ENCODE measurements at places on chromosomes 16 and 17. TPM values are rescaled to one million over a fixed set of nuclear protein-coding genes. Genes with fewer than 3 reads are reported as not detected.
A peak's percentile ranks its signal among the peaks of the same experiment; 100 is the strongest.

The KRT33B gene
- not detected for total RNA-seq

The AKAP1 gene
- 27.7 TPM for total RNA-seq

The SNX11 gene
- total RNA-seq, result 9.8 TPM

The SMIM5 gene
- total RNA-seq, result under 0.01 TPM

The CTRL gene
- total RNA-seq, result 2.0 TPM

The CCDC137 gene
- total RNA-seq, result 6.1 TPM

The C16orf46 gene
- 0.41 TPM for total RNA-seq

The ST6GALNAC2 gene
- not detected for total RNA-seq

The EVPL gene
- not detected for total RNA-seq

The HSPB9 gene
- total RNA-seq, result under 0.01 TPM

The WNT9B gene
- not detected for total RNA-seq

DNA sequence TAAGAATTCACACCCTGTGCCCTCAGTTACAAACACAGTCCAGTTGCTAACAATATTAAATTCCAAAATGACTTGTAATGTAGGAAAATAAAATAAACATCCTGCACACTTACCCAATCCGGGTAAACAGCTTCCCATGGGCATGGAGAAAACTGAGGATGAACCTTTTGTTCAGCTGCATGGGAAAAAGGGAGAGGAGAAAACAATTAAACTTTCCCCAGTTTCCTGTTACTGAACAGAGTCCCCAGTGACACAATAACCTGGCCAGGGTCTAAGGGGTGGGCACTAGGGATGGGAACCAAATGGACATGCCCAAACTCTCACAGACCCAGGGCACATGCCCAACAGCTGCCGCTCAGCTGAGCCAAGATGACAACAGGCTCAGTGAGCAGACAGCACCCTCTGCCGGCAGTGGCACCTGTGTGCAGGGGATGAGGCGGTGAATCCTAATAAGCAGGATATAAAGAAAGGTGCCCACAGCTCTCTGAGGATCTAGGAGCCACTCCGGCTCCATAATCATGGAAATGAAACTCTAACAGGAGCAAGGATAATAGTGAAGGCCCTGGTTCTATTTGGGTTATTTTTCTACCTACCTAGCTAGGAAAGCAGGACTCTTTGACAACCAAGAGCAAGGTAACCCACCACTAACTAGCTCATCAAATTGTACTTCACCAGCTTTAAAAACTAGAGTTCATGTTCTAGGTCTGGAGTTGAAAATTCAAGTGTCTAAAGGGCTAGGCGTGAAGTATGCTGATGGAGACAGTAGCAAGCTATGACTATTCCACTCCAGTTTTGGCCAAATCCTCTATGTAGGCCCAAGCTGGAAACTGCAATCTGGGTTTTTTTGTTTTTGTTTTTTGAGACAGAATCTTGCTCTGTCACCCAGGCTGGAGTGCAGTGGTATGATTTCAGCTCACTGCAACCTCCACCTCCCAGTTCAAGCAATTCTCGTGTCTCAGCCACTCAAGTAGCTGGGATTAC, 58.8 kb downstream of the SMG6 start:
- DNase-seq, result peak; percentile 81

- no peak for DNase-seq
These were observed 8.3 kb upstream of the HEATR6 start for GRCh38 chr17:60086818-60087591.

DNA sequence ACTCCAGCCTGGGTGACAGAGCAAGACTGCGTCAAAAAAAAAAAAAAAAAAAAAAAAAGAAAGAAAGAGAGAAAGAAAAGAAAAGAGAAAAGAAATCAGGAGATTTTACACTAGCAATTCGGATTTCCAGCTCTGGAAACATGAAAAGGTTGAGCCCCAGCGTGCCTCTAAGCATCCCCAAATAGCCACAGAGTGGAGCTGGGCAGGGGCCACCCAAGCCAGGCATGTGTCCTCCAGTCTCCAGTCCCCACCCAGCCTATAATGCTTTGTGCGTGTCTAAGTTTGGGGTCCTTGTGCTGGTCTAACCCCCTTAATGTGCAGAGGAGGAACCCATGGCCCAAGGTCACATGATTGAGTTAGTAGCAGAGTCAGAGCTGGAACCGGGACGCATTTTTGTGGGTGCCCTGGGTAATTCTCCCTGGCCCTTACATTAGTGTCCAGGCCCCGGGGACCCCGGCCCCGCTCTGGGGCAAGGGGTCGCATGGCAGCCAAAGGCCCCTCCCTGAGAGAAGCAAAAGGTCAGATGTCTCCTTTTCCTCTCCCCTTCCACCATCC, 19.9 kb downstream of the ADAM11 start:
- DNase-seq, result no peak

DNA sequence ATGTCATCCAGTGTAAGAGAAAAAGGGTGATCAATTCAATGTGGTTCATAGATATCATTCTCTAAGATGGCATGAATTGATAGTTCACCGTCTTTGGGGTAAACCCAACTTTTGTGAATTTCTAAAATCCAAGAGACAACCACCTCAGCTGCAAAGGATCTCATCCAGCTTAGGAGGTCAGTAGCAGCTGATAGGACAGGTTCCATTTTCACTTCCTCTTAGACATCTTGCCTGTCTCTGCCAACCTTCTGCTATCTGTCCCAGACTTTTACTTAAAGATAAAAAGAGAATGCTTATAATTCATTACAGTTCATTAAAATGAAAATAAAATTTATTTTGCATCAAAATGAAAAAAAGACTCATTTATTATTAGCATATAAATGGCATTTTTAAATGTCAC, 468.2 kb downstream of the XYLT1 start:
- DNase-seq, result no peak

GRCh38 chr16:67613808-67614207, 31.1 kb upstream of the CARMIL2 start:
- DNase-seq, result no peak

- no peak for DNase-seq
These were observed 12.0 kb downstream of the USP36 start for GRCh38 chr17:78828470-78829185.

DNA sequence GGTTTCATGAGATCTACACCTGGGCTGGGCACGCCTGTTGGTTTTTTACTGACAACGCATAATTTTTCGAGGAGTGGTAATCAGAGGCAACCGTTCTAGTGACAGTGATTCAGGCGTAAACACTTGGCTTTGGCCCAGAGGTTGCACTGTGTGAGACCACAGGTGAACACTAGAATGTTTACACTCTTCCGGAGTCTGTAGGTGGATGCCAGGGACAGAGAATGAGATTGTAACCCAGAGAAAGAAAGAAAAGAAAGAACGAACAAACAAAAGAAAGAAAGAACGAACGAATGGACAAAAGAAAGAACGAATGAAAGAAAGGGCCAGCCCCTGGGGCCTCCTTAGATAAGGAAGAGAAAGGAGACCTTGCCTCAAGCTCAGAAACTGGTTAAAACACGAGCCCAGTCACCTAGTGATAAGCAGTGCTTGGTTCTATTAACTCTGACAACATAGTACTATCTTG, 113.2 kb downstream of the PRKCB start:
- DNase-seq, result no peak

DNA sequence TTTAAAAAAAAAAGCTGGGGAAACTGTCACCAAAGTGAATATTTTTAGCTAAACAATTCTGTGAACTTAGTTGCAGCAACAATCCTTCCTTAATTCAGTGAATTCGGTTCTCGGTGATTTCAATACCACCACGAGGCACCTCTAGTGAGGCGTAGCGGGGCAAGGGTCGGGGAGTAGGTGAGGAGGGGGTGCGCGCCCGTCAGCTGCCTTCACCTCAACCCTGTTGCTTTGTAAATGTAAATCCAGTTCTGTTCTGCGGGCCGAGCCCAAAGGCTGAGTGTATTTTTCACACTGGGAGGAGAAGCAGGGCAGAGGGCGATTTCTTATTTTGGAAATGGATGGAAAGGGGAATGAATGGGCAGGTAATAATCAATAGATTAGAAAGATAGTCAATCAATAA, 17.4 kb downstream of the SALL1 start:
- DNase-seq, result no peak

- no peak for DNase-seq
These were observed 52.4 kb upstream of the ATF7IP2 start for GRCh38 chr16:10333321-10334032.

- no peak for DNase-seq
These were observed 7.3 kb downstream of the VAT1 start for GRCh38 chr17:43014649-43015542.

- DNase-seq, result no peak
These were observed 95.8 kb downstream of the TMEM132E start for GRCh38 chr17:34675143-34675542.

DNA sequence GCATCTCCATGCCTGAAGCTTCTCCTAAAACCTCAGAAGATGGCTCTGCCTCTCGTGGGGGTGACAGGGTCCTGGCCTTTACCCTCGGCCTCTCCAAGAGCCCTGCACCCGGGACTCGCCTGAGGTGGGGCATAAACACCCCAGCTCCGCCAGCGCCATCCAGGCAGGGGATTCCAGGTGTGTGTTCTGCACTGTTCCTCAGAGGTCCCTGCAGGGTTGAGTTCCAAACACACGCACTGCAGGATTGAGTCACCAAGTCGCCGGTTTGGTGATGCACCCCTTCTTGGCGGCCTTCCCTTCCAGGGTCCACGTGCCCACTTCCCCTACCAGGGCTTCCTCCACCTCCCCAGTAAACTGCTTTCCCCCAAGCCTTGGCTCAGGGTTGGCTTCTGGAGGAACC, 40.0 kb upstream of the RBFOX3 start:
- no peak for DNase-seq

- DNase-seq, result no peak
These were observed 25.4 kb downstream of the YWHAE start for GRCh38 chr17:1374431-1375177.

GRCh38 chr16:5412731-5413130, 315.1 kb upstream of the EEF2KMT start:
- no peak for DNase-seq

DNA sequence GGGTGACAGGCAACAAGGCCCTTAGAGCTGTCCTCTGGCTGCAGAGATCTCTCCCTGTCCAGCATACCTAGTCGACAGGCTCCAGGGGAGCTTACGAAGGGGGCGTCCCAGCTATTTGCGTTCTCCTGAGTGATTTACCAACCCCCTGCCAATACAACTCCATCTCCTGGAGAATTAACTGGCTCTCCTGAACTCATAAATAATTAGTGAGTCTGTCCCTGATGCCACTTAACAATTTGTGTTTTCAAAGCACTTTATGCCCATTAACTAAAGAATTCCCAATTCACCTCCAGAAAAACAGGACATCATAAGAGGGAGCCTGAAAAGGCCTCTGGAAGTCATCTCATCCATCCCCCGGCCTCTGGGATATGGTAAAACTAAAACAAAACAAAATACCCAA, 26.7 kb downstream of the SDK2 start:
- no peak for DNase-seq

GRCh38 chr17:48439110-48439850, 9.3 kb upstream of the SKAP1 start:
- no peak for DNase-seq

DNA sequence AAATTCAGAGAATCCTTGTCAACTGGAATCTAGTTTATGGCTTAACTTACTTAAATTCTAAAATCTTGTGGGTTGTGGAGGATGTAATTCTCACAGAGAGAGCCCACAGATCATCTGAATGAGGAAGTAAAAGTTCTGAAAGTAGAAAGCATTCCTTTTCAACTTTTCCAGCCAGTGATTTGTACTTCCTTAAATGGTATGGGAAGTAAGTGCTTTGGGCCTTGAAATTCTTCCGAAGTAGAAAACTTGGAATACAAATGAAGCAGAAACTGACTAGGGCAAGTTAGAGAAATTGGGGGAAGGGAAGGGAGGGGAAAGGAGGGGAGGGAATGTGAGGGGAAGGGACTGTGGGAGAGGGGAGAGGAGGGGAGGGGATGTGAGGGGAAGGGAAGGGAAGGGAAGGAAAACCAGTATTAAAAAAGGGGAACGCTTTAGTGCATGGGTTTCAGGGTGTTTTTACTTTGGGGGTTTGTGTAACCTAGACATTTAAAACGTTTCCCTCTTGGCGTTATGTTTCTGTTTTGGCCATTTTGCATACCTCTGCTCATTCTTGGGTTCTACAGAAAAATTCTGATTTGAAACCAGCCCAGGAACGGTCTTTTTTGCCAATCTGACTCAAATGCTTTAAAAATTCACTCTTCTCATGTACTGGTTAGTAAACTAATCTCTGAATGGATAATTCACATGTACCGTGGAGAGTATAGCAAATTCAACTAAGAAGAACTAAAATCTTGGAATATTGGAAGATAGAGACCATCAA, 15.5 kb upstream of the SNTB2 start:
- no peak for DNase-seq

DNA sequence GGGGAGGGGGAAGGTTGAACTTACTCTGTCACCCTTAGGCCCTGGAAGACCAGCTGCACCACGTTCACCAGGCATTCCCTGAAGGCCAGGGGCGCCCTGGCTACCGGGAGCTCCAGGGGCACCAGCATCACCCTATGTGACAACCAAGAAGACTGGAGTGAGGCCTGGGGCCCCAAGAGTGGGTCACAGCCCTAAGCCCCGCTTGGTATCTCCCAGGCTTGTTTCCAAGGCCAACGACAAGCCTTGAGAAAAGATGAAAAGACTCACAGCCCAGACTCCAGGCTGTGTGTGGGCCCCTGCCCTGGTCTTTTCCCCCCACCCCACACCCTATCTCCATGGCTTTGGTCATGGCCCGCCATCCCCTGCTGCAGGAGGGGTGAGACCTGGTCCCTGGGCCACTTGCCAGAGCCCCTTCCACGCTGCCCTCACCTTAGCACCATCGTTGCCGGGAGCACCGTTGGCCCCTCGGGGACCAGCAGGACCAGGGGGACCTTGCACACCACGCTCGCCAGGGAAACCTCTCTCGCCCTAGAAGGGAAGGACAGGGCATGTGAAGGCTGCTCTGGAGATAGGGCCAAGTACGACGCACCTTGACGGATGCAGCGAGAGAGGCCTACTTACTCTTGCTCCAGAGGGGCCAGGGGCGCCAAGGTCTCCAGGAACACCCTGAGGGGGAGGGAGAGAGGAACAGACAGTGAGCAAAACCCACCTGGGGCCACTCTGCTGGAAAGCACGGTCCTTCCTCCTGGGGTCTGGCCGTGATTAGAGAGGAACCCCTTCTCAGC, 9.9 kb downstream of the COL1A1 start:
- DNase-seq, result no peak

GRCh38 chr17:40533896-40534295, 31.4 kb downstream of the CCR7 start:
- no peak for DNase-seq

DNA sequence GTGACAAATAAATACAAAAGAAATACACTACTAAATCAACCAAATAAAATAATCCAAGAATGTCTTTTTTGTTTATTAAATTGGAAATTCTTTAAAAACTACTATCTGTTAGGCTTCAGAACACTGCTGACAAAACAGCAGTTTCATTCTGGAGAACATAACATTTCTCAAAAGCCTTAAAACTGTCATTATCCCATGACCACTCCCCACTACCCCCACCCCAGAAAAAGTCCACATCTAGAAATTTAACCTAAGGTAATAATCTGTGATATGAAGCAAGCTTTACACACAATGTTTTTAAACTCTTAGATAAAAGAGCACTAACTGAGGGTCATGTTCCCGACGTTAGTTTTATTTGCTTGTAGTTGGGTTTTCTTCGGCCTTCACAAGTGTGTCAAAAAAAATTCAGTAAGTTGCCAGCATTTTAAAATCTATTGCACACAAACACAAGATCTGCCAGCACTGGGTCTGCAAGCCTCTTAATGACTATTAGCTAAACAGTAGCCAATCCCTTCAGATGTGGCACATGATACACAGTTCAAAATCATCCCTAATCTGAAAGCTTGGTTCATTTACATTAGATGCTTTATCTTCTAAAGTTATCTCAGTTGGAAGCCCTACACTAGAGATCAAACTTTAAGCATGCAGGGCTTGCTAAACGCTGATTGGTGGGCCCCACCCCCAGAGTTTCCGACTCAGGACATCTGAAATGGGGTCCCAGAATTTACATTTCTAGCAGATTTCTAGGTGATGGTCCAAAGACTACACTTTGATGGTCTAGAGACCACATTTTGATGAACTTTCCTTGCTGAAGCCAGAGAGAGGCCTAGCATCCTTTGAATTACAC, 75.2 kb downstream of the KANSL1 start:
- no peak for DNase-seq

Measured in frontal cortex (tissue), 4 donors.